T-helper 17 cell (primary cell): ENCODE measurements at places on chromosomes 13 and 19.
A peak's percentile ranks its signal among the peaks of the same experiment; 100 is the strongest.

DNA sequence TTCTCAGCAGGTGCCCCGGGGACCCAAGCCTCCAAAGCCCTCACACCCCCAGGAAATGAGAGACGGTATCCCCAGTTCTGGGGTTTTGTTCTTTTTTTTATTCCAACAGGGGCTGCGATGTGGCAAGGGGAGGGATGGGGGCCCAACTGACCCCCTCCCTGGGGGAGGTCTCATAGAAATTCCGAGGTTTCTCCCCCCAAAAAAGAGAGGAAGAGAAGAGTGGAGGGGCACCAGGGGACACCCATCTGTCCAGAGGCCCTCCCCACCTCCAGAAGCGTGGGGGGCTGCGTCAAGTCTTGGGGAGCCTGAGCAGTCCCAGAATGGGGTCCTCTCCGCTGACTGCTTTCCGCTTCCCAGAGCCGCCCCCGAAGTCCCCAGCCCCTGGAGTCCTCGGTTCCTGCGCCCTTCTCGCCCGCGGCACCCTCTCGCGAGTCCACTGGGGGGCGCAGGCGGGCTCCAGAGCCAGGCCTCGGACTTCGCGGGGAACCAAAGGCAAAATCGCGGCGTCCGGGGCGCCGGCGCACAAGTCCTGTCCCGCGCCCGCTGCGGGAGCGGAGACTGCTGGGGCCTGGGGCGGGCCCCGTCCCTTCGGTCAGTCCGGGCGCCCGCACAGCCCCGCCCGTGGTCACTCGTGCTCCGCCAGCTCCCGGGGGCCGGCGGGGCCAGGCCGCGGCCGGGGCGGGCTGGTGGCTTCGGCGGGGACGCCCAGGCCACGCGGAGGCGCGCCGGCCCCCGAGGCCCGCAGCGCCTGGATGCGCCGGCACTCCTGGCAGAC is 4.4 kb upstream of the ATP1A3 start:
- peak; percentile 21 for DNase-seq
- no peak overlapping the region for H3K4me3 ChIP-seq
- H3K27me3 ChIP-seq = peaks cover 53% of the 10 kb centered on the region
- peaks cover 21% of the 10 kb centered on the region for H3K36me3 ChIP-seq
- H3K27ac ChIP-seq = no peak overlapping the region
- H3K4me1 ChIP-seq = peaks cover 31% of the 10 kb centered on the region

DNA sequence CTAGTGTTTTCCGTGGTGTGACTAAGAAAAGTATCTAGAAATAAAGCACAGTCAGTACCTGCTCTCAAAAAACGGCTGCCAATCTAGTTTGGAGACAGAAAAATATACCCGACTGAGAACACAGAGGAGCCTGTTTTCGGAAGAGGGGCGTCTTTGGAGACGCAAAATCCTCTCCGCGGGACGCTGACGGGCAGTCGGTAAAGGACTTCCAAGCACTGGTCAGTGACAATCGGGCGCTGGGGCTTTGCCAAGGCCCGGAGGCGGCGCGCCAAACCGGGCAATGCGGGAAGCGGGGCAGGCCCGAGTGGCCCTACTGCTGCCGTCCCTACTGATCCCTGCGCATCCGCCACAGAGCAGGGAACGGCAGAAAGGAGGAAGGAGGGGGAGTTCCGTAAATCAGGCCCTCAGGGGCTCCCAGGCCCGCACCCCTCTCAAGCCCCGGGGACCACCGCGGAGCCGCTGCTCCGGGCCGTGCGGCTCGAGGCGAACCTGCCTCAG is 588 bp upstream of the DPY19L3 start:
- peaks cover 15% of the 10 kb centered on the region for H3K4me1 ChIP-seq
- H3K27ac ChIP-seq = peak overlapping the region; percentile 72
- H3K27me3 ChIP-seq = no peaks in the 10 kb centered on the region
- peak overlapping the region; percentile 86 for H3K4me3 ChIP-seq

DNA sequence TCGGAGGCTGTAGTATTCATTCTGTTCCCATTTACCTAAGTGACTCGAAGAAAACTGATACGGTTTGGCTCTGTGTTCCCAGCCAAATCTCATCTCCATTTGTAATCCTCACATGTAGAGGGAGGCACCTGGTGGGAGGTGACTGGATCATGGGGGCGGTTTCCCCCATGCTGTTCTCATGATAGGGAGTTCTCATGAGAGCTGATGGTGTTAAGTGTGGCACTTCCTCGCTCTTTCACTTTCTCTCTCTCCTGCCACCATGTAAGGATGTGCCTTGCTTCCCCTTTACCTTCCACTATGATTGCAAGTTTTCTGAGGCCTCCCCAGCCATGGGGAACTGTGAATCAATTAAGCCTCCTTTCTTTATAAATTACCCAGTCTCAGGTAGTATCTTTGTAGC is 23.5 kb downstream of the SLAIN1 start:
- H3K27me3 ChIP-seq = no peaks in the 10 kb centered on the region
- no peak for DNase-seq
- peaks cover 21% of the 10 kb centered on the region for H3K4me1 ChIP-seq

DNA sequence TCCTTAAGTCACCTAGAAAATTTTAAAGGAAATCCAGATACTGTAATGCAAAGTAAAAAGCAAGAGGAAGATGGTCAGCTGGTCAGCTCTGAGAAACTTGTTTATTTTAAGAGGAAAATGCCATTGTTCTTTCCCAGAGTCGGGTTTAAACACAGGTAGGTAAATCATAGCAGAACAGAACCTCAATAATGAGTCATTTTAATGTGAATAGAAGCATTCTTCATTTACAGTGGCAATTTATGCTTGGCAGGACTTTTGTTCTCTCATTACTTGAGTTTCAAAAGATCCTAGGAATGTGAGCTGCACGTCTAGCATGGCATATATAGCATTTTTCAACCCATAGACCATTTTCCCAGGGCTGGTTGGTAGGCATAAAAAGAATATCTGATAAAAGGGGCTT is 132.3 kb downstream of the LIG4 start:
- H3K27ac ChIP-seq = no peak overlapping the region
- H3K4me1 ChIP-seq = no peaks in the 10 kb centered on the region
- H3K36me3 ChIP-seq = no peaks in the 10 kb centered on the region
- H3K27me3 ChIP-seq = no peaks in the 10 kb centered on the region

DNA sequence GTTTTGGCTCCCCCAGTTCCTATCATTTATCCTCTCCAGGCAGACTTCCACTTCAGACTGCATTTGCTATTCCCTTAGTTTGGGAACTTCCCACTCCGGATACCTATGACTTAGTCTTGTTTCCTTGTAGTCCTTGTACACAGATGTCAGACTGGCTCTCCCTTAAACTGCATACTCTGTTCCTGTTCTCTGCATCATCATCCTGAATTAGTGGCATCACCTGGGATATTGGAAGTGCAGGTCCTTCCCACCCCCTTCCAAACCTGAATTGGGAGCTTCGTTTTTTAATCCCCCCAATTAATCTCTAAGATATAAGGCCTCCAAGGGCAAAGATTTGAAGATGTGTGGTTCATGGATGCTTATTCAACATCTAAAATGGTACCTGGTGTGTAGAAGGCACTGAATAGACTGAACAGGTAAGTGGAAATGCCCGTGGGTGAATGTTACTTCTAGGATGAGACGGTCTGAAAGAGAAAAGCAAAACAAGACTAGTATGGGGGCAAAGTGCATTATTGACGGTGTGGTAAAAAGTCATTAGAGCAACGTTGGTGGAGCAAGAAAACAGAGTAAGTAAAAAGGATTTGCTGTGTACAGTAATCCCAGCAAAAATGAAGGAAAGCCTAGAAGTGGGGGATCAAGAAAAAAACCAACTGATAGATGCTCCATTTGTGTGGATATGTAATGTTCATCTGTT is 9.6 kb downstream of the MIR17HG start:
- H3K27me3 ChIP-seq = no peaks in the 10 kb centered on the region
- H3K4me3 ChIP-seq = no peak overlapping the region
- H3K36me3 ChIP-seq = peaks cover 4% of the 10 kb centered on the region
- no peak for DNase-seq

GRCh38 chr19:4502282-4503131 is 15.8 kb downstream of the PLIN4 start:
- no peak for DNase-seq
- H3K4me1 ChIP-seq = peaks cover 5% of the 10 kb centered on the region
- no peaks in the 10 kb centered on the region for H3K27me3 ChIP-seq
- H3K4me3 ChIP-seq = no peak overlapping the region

DNA sequence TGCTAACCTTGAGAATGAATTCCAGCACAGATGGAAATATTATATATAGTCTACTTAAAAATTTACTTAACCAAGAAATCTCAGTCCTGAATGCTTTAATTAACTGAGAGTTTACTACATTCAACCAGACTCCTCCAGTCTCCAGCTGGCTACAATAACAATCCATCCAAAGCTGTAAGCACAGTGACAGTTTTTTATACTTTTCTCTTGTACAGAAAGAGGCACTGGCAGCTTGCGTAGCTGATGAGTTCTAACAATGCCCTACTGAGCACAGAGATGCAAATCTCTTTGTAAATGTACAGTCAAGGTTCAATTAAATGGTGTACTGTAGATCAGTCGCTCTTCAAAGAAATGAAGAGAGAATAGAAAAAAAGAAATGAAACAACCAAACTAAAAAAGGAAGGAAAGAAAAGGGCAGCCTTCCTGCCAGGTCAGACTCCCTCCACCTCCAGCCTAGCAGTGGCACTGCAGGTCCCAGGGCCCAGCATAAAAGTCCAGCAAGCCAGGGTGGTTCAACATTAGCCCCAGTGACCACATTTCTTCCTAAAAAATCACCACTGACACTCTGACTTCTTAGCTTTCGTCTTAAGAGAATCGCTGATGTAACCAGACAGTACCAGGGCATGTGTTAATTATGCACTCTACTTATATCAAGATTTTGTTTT is 88.4 kb downstream of the SACS start:
- no peaks in the 10 kb centered on the region for H3K27me3 ChIP-seq
- no peak for DNase-seq
- H3K27ac ChIP-seq = peak overlapping the region; percentile 49
- H3K36me3 ChIP-seq = peaks cover 28% of the 10 kb centered on the region
- no peak overlapping the region for H3K4me3 ChIP-seq

- no peaks in the 10 kb centered on the region for H3K36me3 ChIP-seq
- no peak for DNase-seq
- peaks cover 21% of the 10 kb centered on the region for H3K27me3 ChIP-seq
- peak overlapping the region; percentile 28 for H3K4me3 ChIP-seq
- peaks cover 6% of the 10 kb centered on the region for H3K4me1 ChIP-seq
These were observed 4.2 kb upstream of the LRRC25 start for GRCh38 chr19:18401580-18402112.

DNA sequence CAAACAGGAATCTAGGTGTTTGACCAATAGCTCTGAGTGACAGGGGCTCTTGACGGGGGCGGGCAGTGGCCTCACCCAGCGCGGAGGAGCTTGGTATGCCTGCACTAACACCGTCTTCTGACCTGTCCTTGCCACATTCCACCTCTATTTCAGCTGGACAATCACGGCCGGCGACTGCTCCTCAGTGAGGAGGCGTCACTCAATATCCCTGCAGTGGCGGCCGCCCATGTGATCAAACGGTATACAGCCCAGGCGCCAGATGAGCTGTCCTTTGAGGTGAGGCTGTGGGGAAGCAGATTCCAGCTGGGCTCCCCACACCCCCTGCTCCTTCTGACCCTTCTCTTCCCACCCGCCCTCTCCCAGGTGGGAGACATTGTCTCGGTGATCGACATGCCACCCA is 4.7 kb downstream of the ARHGAP33 start:
- peak overlapping the region; percentile 16 for H3K27ac ChIP-seq
- DNase-seq = no peak
- no peak overlapping the region for H3K4me3 ChIP-seq
- peaks cover 3% of the 10 kb centered on the region for H3K36me3 ChIP-seq
- peaks cover 24% of the 10 kb centered on the region for H3K4me1 ChIP-seq

DNA sequence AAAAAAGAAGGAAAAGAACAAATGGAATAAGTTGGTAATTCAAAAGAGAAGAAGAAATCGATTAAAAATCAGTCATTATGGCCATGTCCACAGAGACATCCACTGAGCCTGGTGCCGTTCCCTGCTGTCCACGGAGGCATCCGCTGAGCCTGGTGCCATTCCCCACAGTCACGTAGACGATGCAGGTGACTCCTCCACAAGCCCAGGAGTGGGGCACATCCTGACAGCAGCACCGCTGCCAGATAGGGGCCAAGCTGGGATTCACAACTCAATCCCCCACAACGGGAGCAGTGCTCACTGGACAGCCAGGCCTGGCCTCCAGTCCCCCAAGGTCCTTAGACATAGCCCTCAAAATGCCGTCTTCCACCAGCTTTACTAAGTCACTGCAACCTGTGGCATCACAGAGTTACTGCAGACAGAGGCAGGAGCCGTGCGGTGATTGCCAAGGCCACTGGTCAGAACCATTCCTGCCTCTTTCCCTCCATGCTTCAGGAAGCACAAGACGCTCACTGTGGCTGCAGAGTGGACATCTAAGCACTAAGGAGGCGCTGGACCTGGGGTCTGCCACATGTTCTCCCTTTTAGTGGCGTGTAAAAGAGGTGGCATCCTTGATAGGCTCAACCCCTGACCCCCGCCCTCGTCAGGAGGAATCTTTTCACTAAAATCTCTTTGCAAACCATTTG is 131.5 kb upstream of the SPACA7 start:
- H3K27ac ChIP-seq = no peak overlapping the region
- no peaks in the 10 kb centered on the region for H3K36me3 ChIP-seq
- H3K4me1 ChIP-seq = peaks cover 4% of the 10 kb centered on the region
- no peak for DNase-seq

DNA sequence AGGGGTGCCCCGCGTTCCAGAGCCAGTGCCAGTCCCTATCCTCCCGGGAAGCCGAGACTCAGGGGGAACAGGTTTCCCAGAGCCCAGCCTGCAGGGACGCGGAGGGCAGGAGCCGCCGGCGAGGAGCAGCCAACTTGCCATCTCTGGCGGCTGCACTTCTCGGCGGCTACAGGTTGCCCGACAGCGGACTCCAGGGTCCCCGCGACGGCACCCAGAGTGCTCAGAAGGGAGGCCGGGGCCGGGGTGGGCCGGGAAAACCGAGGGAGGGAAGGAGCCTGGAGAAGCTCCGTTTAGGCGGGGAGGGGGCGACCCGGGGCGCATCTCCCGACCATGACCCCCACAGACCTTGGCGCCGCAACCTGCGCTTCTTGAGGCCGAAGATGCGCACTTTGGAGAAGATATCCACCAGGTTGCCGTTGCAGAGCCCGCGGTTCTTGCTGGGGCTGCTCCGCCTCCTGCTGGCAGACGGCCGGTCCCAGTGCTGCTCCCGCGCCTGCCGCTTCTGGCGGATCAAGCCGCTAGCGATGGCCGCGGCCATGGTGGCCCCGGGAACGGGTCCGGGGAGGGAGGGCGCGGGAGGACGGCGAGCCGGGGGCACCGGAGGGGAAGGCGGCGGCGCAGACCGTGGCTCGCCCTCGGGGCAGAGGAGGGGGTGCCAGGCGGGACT is 463.8 kb downstream of the ITGBL1 start:
- no peak overlapping the region for H3K4me3 ChIP-seq
- H3K36me3 ChIP-seq = no peaks in the 10 kb centered on the region
- H3K27ac ChIP-seq = no peak overlapping the region
- DNase-seq = no peak
